ENCODE measurements at places on chromosomes 13 and 19.

DNA sequence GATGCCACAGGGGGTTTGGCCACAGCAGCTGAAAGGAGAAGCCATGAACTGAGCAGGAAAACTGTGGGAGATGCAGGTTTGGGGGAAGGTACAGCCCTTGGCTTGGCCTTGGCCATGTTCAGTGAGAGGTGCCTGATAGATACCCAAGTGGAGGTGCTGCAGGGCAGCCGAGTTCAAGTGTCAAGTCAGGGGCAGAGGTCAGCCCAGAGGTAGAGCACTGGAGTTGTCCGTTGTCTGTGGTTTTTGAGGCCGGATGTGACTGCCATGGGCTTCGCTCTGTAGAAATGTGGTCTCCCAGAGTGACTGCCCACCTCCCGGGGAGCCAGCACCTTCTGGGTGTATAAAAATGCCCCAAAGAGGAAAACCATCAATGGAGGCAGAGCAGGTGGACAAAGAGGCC, 65.3 kb downstream of the DPF1 start:
- DNase-seq: no peak

GRCh38 chr19:44857837-44858236, 11.7 kb downstream of the NECTIN2 start:
- DNase-seq: no peak

DNA sequence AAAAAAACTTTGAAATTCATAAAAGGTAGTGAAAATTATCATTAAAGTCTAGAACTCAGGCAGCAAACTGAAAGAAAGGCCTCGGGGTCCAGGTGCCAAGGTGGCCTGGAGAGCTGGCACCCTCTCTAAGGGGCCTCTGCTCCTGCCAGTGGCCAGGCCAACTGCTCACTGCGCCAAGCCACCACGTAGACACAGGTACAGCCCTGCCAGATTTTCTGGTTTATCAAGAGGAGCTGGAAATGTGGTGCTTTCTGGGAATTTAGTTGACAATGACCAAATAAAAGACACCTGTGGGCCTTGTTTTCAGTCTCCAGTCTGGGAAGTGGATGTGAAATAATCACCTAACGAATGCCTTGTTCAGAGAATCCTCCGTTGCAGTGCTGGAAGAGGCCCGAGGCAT, 22.8 kb downstream of the ZNF574 start:
- DNase-seq: no peak

- no peak for DNase-seq
Measured at GRCh38 chr19:46610413-46610775, 9.3 kb downstream of the CALM3 start.

- no peak for DNase-seq
Measured at GRCh38 chr13:30113983-30114570, 193.3 kb downstream of the KATNAL1 start.

GRCh38 chr13:63279136-63279535, 1863.5 kb upstream of the PCDH20 start:
- DNase-seq: no peak

DNA sequence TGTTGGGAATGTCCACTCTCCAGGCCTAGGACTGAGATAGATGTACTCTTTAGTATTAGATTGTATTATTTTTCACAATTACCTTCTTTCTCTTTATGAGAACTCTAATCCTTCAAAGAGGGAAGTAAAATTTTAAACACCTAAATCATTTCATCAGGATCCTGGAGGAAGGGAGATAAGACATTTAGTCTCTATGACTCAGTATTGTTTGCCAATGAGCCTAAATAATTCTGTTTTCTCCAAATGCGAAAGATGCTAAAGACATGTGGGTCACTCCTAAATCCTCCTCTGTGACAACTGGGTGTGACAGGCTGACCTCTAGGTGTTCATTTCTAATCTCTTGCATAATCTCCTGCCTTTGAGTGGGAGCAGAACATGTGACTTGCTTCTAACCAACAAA, 1736.6 kb upstream of the MIR17HG start:
- no peak for DNase-seq

DNA sequence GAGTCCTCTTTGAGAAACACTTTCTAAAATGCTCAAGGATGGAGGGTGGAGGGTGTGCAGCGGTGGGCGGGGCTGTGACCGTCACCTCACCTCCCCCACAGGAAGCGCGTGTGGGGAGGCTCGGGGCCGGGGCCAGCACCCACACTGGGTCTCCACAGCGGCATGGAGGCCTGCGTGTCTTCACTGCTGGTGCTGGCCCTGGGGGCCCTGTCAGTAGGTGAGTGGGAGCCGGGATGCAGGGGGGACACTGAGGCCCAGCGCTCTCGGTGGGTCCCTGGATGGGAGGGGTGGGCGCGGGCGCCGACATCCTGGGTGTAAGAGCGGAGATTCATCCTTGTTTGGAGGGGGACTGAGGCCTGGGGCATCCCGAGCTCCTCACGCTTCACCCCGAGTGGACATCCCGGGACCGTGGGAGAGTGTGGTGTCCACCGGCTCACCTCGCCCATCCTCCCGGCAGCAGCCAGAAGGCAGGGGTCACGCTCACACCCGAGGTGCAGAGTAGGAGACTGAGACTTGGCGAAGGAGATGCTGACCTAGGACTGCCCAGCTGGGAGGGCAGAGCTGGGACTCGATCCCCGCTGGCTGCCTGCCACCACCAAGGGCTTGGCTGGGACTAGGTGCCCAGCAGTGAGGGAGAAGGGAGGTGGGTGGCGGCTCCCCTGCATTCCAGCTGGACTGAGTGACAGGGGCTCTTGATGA, at the start of gene GZMM:
TSS of gene GZMM (plus strand) at position 144 of the 699 bp plus-strand sequence. CDS start at position 163, 19 bp downstream.
- DNase-seq: no peak

DNA sequence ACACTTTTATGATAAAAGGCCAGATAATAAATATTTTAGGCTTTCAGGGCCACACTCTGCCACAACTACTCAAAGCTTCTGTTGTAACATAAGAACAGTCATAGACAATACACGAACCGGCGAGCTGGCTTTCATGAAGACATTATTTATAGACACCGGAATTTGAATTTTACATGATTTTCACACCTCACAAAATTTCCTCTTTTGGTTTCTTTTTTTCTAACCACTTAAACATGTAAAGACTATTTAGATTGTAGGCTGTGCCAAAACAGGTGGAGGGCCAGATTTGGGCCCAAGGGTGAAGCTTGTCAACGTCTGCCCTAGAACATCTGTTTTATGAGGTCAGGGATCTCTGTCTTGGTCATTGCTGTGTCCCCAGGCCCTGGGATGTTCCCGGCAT, 29.7 kb upstream of the FXYD3 start:
- no peak for DNase-seq

GRCh38 chr13:24276861-24277260, 32.5 kb upstream of the C1QTNF9 start:
- no peak for DNase-seq

GRCh38 chr19:17358395-17358794, 18.7 kb downstream of the PLVAP start:
- peak; percentile 15 for DNase-seq

- no peak for DNase-seq
Measured at GRCh38 chr13:111283991-111284390, 36.5 kb upstream of the TEX29 start.

GRCh38 chr13:100694722-100695508, 20.3 kb upstream of the TMTC4 start:
- no peak for DNase-seq

DNA sequence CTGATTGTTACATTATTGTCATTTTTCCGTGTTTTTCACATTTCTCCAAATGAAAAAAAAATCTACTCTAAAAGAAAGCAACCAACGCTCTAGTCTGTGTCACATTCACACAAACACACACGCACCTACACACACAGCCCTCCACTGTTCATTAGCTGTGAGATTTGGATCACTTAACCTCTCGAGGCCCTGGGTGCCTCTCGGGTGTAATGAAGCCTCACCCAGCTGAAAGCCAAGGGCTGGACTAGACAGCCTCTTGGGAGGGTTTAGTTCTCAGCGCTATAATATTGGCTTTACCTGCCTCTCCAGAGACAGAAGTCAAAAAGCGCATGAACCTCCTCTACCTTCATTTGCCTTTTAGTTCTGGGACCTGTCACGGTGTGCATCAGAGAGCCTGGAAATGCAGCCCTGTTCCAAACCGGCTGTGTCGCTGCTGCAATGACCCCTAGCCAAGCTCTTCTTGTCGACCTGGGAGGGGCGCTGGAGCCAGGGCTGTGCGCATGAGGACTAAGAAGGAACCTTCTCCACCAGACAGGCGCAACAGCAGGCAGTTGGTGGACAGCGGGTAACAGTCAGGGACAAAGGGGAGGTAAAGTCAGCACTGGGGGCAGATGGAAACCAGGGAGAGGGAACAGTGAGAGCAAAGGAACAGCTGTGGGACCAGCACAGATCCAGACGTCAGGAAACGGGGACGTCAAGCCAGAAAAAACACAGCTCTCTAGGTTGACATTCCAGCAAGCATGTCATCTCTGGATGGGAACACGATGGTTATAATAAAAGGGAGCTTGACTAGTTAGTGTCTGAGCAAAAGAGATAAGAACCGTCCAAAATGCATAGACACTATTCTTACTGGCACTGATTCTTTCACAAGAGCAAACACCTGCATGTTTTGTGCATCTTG, 375.9 kb downstream of the EFNB2 start:
- no peak for DNase-seq

GRCh38 chr13:41942462-41943094, 18.3 kb downstream of the VWA8 start:
- DNase-seq: no peak

DNA sequence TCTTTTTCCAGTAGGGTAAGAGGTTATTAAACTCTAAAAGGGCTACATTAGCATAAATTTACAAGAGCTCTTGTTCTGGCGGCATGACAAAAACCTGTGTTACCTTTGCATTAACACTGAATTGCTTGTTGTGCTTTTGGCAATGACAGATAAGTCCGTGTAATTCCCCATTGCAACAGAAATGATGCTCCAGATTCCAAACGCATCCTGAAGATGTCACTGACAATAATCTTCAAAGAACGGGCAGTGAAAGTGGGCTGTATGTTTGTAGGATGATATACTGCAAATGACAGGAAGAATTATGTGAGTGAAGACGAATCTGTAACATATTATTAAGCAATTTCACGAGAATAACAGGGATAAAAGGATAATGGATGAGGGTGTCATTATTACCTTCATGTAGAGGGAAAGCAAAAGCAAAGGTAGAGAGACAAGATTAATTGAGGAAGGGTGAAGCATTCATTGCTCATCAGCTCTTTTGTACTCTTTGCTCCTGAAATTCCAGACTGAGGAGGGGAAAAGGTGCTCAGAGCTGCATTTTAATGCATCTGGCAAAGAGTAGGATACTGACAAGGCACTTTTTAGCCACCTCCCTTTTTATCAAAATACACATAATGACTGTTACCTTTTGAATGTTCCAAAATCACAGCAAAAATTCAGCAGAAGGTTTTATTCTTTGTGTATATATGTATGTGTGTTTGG, 38.5 kb upstream of the MAB21L1 start:
- no peak for DNase-seq

DNA sequence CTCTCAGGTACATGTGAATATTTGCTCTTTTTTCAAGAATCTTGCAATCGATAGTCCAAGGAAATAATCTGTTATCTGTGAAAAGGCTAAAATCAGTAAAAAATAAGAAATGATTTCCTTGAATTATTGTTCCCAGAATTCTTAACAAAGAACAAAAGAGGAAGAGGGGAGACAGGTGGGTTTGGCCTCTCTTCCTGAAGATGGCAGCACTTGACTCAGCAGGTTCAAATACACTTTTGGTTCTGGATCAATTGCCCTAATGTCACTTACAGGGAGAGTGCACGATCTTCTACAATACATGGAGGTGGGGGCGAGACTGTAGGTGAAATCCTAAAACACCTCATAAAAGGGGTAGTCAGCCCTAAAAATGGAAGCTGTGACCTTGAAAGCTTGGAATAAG, 358.7 kb downstream of the IRS2 start:
- DNase-seq: no peak

DNA sequence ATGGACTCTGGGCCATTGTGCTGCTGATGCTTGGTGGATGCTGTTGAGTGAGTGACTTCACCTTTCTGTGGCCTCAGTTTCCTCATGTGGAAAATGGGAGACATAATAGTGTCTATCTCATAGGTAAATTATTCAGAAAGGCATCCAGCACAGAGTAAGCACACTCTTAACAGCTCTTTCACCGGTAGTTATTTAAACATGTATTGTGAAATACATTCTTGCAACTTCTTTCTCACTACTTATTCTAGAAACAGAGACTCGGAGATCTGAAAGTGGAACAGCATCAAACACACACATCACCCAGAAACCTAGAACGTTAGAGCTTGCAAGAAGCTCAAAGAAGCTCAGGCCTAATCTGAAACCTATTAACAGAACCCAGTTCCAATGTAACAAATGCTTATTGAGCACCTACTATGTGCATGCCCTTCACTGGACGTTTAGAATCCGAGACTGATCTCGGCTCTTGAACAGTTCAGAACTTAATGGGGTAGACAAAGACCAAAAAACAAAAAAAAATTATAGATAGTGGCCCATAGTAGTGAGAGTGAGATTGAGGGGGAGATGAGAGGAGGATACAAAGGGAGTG, 4.1 kb downstream of the ZSWIM9 start:
- no peak for DNase-seq

- no peak for DNase-seq
Measured at GRCh38 chr13:99353836-99354235, 46.6 kb upstream of the GPR183 start.

DNA sequence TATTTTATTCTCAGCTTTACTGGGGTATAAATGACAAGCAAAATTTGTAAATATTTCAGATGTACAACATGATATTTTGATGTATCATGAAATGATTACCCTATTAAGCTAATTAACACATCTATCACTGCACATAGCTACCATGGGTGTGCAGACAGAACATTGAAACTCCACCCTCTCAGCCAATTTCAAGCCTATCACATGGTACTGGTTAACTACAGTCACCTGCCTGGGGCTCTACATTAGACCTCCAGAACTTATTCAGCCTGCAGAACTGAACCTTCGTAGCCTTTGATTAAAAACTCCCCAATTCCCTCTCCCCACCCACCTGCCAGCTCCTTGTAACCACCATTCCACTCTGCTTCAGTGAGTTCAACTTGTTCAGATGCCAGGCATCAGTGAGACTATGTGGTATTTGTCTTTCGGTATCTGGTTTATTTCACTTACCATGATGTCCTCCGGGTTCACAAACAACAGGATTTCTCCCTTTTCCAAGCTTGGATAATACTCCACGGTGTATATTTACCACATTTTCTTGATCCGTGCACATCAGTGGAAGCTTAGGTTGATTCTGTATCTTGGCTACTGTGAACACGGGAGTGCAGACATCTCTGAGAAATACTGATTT, 19.2 kb downstream of the RAB20 start:
- no peak for DNase-seq

DNA sequence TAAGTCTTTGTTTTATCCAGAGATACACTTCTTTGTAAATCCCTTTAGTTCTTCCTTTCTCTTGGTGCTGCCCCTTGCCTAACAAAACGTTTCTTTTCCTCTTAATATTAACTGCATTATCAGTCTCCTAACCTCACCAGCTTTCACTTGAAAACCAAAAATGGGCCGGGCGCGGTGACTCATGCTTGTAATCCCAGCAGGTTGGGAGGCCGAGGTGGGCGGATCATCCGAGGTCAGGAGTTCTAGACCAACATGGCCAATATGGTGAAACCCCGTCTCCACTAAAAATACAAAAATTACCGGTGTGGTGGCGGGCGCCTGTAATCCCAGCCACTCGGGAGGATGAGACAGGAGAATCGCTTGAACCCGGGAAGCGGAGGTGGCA, 329.8 kb upstream of the MIR17HG start:
- DNase-seq: no peak

- DNase-seq: no peak
Measured at GRCh38 chr19:50046649-50047503, 21.1 kb downstream of the ZNF473 start.

GRCh38 chr13:51252954-51253532, 30.8 kb downstream of the FAM124A start:
- DNase-seq: no peak

- DNase-seq: no peak
Measured at GRCh38 chr13:93289842-93290241, 63.2 kb downstream of the GPC6 start.

Data from PC-9 (cell line).